ENCODE measurements at places on chromosomes 12 and 14.

- no peak for DNase-seq
Measured at GRCh38 chr12:13046964-13047363, 2.8 kb downstream of the FAM234B start.

DNA sequence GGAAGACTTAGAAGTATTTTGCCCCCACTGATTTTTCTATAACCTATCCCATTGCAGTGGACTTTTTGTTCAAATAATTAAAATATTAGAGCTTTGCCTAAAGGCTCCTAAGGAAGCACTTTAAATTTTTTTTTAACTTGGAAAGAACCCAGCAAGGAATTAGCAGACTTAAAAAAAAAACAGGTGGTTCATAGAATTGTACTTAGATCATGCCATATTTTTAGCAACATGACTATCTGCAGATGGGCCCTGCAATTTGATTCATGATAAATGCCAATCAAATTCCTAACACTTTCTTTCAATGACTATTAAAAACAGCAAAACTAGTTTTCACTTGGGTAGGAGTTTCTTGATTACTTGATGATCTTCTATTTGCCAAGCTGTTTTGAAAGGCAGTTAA is 11.5 kb downstream of the ADAMTS20 start:
- no peak for DNase-seq

DNA sequence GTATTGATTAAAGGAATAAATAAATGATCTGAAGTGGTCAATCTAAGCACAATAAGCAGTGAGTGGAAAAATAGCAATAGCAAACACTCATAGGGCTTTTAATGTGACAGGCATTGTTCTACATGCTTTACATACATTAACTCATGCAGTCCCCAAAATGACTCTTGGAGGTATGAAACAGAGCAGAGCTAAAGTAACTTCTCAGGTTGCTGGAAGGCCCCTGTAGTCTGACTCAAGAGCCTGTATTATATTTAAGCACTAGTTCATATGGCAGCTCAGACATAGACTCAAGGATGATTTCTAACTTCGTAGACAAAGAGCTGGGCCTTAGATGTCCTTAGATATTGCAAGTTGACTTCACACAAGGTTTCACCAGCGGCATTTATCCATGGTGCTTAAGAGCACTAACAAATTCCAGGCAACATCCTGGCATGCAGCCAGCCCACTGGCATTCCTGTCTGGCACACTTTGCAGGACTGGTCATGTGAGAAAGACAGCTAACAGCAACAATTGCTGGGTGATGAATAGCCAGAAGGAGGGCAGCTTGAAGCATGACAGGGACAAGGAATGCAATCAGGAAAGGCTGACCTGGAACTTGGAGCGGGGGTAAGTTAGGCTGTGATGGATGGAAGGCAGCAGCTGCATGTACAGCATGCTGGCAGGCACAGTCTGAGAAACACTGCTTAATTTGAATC is 22.9 kb upstream of the KTN1 start:
- peak; percentile 81 for DNase-seq

- DNase-seq: no peak
Measured at GRCh38 chr14:36264107-36264506, 56.3 kb downstream of the MBIP start.

- peak; percentile 28 for DNase-seq
Measured at GRCh38 chr12:51851413-51852124, 3.1 kb upstream of the FIGNL2 start.

DNA sequence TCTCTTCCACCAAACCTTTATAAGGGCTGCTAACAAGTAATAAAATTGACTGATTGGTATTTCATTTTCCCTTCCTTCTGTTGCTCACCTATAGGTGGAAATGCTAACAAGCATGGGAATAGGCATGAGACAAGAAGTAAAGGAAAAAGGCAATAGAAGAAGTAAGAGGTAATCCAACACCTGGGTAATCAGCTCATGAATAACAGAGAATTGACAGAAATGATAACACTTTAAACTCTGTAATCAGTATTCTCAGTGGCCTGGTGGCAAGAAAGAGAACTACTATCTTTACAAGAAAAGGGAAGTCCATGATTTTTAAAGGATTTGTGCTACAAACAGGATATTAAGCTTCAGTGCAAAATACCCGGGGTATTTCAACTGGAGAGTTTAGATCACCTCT is 737.8 kb downstream of the RERGL start:
- no peak for DNase-seq

DNA sequence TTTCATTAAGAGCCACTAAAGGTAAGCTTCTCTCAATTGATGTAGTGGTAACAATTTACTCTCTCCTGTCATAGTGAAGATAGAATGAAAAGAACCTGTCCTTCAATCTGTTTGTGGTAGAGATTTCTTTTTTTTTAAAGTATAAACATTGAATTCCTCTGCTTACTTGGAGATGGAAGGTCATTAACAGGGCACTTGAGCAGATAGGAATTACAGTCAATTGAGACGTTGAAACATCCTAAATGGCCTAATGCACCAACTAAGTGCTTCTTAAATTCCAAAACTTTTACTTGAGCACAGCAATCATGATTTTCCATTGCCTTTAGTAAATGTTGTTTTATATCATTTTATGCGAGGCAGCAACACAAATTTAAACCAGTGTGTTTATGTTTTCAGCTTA is 241.4 kb downstream of the FOXG1 start:
- DNase-seq: no peak

- no peak for DNase-seq
Measured at GRCh38 chr12:75964150-75964549, 67.4 kb downstream of the PHLDA1 start.

DNA sequence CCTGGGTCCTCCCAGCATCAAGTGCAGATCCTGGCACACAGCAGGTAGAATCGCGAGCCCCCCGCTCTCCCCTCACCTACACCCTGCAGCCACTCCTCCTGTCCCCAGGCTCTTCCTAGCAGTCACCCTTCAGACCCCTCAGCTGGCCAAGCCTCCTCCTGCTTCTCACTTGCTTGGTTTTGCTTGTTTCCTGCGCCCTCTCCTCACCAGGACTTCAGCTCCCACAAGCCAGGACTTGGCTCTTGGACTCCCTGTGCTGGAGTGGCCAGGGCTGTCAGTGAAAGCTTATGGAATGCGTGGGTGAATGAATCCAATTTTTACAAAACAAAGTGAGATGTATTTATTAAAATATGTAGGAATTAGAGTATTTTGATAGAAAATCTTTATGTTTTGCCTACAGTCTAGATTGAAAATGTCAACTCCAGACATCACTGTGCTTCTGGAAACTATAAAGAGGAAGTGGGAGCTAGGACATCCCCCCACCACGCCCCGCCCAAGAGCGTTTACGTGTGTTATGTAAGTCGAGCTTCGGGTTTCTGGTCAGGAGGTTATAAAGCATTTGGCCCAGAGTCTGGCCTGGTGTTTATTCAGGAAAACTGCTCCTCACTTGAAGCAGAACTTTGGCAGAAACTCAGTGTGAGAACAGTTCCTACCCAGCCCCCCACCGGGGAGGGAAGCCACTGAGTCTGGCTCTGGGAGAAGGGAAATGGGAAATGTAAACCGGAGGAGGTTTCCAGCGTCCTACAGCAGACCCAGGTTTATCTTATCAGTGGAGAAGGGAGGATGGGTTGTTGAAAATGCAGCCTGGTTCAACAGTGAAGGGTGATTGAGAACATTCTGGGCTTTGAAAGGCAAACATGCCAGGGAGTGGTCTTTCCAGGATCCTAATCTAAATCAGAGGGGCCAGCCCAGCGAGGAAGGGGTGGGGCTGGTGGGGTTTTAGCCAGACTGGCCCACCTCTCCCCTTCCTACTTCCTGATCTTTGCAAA is 8.8 kb downstream of the ALDH2 start:
- DNase-seq: no peak

GRCh38 chr12:115857923-115858322 is 419.6 kb downstream of the MED13L start:
- DNase-seq: no peak

- DNase-seq: no peak
Measured at GRCh38 chr12:49288412-49288853, 6.5 kb upstream of the PRPH start.

DNA sequence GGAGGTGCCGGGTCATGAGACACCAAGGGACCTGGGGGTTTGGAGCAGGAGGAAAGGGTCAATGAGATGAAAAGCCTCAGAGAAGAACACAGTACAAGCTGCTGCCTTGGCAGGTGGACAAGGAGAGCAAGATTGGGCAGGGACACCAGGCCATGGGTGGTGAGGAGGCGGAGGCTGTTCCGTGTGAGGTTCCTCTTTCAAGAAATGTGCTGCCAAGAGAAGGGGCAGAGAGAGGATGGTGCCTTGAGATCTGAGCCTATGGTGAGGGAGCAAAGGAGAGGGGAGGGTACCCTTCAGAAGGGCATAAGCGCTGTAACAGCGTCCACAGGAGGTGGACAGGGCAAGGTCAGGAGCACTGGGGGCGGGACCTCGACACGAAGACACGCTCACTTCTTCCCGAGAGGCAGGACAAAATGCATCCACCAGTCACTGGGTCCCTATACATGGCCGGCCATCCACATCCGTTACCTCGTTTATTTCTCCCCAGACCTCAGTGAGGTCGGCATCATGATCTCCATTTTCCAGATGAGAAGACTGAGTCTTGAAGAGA is 100.2 kb downstream of the B4GALNT3 start:
- no peak for DNase-seq

GRCh38 chr14:45377166-45377565 is 124.2 kb upstream of the MIS18BP1 start:
- DNase-seq: no peak

GRCh38 chr12:31835276-31835882 is 106.6 kb upstream of the AMN1 start:
- no peak for DNase-seq

DNA sequence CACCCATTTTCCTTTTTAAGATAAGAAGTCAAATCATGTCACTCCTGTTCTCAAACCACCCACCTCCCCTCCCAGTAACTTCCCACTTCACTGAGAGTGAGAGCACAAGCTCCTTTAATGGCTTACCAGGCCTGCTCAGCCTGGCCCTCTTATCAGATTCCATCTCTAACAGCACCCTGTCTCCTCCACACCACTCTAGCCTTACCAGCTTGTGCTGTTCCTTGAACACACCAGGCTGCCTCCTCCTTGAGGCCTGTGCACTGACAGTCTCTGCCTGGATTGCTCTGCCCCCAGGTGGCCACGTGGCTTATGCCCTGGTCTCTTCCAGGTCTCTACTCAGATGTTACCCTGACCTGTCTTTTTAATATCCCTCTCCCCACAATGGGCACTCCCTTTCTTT is 40.1 kb upstream of the EVL start:
- DNase-seq: no peak

DNA sequence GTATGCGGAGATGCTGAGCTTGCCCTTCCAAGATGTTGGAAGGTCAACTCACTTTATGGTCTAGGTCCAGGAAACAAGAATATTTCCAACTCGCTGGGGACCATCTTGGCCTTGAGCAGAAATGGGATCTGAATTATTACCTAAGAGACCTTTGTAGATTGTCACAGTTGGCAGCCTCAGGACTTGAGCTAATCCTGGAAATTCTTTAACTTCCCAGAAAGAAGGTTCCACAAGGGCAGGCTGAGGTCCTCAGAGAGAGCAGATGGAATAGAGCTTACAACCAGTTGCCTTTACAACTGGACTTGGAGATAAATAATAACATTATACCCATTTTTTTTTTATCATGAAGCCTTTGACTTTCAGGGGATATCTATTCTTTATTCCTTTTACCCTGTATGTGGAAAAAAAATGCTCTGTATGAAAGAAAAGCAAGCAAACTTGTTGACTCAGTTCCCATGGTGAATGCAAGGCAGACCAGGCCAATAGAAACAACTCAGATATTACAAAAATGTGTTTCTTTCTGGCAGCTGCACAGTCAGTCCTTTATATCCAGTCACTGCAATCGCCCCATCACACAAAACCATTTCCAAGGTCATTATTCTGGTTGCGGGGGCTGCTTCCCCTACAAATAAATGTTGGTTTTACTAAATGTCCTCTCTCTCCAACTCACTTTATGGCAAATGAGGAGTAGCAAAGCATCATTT is 401.4 kb downstream of the ZFP36L1 start:
- DNase-seq: no peak

DNA sequence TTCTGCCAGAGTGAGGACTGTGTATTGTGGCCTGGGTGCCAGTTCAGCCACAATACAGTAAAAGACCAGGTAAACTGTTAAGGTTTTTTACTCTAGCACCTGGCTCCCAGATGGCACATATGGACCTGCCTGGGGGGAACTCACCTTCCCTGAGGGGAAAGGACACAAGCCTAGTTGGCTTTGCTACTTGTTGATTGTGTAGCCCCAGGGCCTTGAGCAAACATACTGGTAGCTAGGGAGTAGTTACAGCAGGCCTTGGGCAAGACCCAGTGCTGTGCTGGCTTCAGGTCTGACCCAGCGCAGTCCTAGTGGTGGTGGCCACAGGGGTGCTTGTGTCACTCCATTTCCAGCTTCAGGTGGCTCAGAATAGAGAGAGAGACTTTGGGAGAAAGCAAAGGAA is 216.4 kb downstream of the KLHL28 start:
- DNase-seq: no peak

DNA sequence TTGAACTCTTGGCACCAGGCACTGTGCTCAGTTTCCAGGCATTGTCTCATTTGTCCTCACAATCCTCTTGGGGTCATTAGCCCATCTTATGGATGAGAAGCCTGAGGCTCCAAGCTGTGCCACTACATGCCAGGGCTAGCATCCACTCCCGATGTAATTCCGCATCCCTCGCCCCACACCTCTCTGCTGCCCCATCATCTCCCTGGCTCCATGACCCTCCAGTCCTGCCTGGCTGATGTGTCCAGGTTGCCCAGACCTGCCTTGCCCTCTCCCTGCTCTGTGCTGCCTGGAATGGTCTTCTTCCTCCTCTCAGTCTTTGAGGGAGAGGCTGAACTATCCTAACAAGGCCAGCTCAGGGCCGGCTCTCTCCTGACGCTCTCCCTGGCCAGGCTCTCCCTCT is 27.5 kb downstream of the PIGH start:
- DNase-seq: no peak

DNA sequence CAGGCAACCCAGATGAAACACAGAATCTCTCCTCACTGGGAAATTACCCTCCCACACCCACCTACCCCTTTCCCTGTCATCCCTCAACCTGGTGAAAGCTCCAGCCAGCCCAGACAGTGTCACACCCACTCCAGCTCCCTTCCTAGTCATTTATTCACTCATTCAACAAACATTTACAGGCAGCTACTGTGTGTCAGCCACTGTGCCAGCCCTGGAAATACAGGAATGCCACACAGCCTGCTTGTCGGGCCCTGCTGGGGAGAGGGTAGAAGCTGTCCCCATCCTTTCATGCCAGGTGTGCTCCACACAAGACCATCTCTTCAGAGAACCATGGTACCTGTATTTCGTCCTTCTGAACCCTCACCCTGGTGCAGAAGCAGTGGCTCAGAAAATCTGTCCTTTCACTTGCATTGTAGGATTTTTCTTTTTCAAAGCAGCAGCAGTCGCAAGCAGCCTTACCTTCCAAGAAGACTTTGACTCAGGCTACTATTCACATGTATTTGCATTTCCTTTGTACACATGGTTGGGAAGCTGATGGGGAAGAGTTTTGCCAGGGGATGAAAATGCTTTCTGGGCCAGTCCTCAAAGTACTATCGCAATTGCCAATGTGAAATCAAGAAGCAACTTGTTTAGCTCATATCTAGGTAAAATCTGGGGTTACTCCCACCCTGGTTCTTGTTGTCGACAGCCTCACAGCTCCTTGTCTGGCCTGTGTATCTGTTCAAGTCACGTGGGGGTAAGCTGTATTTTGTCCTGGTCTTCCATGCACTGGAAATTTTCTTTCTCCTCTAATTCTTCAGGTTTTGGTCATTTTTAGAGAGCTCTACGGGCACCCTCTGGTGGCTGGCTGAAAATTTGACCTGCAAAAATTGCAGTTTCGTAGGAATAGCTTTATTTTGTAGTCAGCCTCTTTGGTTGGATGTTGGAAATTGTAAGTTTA is 147.4 kb upstream of the EGLN3 start:
- no peak for DNase-seq

GRCh38 chr14:24690492-24690891 is 56.5 kb upstream of the GZMB start:
- DNase-seq: peak; percentile 61
